ENCODE measurements at places on chromosomes 2 and 18.

- DNase-seq, result peak; percentile 40
Observed at GRCh38 chr2:110820128-110820527, 87.8 kb downstream of the ACOXL start.

GRCh38 chr2:113117541-113118262 is 9.7 kb upstream of the IL1RN start:
- no peak for DNase-seq

- no peak for DNase-seq
Observed at GRCh38 chr2:13488965-13489364, 772.2 kb downstream of the TRIB2 start.

DNA sequence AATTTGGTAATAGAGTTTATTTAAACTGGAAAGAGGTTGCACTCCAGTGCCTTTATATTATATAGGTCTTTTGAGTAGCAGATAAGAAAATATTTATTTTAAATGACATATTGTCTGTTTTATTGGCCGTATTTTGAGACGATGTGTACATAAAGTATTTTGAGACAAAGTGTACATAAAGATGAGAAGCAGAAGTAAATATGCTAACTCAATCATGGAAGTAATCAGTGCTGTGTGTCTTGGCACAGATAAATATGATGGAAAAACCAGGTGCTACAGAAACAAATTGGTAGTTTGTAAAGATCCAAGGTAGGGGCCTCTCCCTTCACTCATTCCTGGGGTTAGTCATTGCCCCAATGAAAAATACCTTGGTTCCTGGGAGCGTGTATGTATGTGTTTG is 382.9 kb downstream of the DSEL start:
- DNase-seq, result no peak

DNA sequence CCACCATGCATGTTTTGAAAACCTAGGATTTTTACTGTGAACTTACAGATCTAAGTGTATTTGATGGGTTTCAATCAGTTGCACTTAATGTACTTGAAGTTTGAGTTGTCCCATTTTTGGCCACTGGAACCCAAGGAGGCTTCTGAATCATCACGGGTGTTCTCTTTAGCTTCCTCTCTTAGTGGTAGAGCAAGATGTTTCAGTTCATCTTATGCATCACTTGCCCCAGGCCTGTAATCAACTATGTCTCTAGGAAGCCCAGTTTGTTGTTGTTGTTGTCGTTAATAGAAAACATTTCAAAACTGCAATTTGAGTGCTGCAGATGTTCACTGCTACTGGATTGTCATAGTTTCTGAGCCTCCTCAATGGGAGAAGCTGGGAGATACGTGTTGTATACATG is 97.0 kb downstream of the FHOD3 start:
- no peak for DNase-seq

DNA sequence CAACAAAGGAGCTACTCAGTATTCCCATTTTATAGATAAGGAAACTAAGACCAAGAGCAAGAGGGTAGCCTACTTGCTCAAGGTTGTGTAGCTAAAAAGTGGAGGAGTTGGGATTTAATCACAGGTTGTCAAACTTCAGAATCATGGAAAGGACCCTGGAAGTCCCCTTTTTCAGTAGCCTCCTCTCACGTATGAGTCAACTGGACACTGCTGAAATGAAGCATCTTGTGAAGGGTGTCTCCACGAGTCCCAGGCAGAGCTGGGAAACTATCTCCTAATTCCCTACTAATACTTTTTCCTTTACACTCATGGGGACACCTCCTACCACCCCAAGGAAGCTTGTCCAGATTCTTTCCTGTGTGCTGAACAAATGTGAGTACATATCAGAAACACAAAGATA is 155.8 kb downstream of the RHBDD1 start:
- DNase-seq, result no peak

GRCh38 chr2:216436383-216436782 is 24.1 kb downstream of the SMARCAL1 start:
- no peak for DNase-seq

- DNase-seq, result no peak
Observed at GRCh38 chr2:60306267-60306861, 247.1 kb downstream of the BCL11A start.

DNA sequence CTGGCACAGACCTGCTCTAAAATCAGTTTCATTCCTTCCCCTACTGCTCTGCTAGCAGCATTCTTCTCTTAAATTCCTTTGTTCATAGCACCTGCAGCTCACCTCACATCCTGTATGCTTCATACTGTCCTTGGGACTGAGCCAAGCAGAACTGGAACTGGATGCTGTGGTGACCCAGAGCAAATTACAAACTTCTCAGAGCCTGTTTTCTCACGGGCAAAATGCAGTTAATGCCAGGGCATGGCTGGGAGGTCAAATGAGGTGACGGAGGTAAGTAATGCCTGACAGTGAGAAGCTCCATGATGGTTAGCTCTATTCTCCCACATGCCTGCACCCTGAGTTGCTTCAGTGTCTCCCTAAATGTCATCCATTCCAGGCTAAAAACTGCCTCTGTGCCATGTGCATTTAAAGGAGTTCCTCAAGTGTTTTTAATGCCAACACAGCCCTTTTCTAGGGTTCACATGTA is 29.7 kb downstream of the C2orf42 start:
- DNase-seq, result no peak

DNA sequence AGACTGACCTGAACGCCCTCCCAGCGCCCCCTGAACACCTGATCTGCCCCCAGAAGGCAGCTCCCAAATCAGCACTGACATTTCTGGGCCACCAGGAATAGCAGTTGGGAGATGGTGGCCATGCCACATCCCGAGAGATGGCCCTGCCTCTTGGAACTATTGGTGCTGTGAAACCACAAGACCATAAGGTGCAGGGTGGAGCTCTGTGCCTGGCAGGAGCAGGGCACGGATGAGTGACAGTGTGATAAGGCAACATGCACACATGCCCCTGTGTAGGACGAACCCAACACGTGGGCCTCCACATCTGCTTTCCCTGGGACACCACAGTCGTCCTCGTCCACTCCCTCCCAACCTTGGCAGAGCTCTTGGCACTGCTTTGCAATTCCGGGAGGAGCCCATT is 26.9 kb downstream of the ANO7 start:
- no peak for DNase-seq

DNA sequence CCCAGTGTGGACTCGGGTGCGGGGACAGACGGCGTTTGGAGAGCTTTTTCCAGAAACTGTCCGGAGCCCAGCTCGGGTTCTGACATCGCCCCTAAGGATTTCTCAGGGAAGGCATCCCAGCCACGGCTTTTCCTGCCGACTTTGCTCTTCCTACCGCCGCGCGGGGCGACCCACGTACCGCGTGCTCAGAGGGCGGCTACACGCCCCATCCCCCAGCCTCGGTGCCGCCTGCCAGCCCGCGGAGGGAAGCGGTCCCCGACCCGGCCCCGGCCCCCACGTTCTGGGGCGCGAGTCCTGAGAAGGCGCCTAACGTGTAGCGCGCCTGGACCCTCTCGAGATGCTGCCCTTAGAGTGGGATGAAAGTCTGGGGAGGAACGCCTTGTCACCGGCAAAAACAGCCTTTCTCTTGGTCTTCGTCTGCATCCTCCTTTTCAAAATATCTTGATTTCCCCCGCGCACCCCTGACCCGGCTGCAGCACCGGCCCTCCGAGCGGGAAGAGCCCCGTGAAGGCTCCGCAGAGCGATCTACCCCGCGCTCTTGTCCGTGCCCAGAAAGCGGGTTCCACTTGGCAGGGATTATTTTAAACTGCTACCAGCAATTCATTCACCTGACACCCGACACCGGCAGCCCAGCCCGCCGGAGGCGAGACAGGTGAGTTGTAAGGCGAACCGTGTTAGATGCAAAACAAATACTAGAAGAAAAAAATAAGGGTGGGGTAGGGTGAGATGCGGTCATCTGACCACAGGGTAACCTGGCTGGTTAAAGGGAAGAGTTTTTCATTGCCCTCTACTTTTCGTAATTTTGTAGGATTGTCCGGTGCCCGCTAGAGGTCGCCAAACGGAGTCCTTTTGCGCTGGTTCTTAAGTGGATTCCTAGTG is 812 bp upstream of the KCNG3 start:
- DNase-seq, result peak; percentile 71

GRCh38 chr2:12931186-12931844 is 214.6 kb downstream of the TRIB2 start:
- DNase-seq, result peak; percentile 22

DNA sequence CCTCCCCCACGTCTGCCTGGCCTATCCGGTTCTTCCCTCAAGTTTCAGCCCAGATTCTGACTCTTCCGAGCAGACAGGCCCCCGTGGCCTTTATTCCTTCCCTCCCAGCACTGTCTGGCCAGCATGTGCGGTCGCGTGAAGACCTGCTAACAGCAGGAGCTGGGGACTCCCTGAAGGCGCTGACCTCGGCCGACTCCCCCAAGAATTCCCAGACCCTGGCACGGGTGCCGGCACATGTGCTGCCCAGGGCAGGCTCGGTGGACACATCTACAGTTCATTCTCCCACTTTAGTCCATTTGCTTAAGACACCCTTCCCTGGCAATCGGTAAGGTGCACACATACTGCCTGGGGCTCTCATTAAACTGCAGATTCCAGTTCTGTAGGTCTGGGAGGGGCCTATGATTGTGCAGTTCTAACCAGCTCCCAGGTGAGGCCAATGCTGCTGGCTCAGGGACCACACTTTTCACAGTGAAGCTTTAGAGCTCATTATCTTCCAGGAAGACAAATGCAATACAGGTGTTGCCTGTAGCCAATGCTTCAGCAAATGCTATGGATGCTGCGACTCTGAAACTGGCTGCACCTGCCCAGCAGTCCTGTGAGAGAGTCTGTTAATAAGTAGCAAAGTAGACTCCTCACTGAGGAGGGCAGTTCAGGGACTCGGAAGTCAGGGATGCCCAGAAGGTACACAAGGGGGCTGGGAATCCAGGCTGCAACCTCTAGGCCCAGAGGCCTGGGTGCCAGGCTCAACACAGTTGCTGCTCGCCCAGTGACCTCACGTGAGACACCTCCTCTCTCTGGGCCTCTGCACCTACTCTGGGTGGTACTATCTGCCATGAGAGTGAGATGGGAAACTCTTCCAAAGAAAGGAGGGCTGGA is 45.4 kb upstream of the TAF1B start:
- DNase-seq, result no peak

DNA sequence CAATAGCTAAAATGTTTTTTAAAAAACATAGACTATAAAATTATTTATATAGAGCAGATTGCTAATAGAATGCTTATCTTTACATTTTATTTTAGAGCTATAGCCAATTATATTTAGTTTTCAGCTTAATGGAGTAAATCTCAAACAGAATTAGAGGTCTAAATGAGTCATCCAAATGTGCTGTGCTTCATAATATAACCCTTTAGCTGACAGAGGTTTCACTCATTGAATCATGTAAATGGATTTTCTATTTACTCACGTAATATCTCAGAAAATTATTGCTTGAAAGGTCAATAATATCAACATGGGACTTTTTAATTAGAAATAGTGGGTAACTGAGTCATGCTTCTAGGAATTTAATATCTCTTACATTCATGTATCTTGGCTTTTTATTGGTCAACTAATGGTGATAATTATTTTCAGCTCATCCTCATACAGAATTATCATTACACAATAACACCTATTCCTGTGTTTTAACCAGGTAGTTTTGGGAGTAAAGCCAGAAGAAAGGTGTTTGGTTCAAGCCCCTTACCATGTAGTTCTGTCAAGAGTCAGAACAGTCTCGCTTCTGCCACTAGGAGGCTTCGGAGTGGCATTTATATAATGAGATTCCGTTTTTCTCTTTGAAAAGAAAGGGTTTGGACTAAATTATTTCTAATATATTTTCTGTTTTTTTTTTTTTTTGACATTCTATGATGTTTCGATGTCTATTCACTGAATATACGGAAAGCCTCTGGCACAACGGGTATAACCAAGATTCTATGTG is 217.6 kb downstream of the CDH7 start:
- no peak for DNase-seq

DNA sequence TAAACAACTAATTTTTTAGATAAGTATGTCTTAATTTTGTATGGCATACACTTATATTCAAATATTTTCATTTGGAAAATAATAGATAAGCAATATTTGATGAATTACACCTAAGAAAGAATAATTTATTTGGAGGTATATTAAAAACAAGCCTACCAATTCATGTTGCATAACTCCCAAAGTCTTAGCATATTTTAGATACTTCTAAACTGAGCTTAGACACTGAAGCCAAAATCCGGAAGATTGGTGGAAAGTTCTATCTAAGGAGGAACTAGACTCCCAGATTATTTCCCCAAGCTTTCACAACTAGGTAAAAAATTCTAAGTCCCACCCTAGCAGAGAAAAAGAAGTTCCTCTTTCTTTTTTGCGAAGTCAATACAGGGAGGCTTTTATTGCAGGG is 221.0 kb upstream of the MMADHC start:
- no peak for DNase-seq

DNA sequence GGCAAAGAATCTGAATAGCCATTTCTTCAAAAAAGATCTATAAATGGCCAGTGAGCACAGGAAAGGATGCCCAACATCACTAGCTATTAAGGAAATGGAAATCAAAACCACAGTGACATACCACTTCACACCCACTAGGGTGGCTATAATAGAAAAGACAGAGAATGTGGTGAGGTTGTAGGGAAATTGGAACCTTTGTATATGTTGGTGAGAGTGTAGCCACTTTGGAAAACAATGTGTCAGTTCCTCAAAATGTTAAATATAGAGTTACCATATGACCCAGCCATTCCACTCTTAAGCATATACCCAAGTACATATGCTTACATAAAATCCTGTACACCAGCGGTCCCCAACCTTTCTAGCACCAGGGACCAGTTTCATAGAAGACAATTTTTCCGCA is 152.8 kb downstream of the SMAD2 start:
- DNase-seq, result no peak

DNA sequence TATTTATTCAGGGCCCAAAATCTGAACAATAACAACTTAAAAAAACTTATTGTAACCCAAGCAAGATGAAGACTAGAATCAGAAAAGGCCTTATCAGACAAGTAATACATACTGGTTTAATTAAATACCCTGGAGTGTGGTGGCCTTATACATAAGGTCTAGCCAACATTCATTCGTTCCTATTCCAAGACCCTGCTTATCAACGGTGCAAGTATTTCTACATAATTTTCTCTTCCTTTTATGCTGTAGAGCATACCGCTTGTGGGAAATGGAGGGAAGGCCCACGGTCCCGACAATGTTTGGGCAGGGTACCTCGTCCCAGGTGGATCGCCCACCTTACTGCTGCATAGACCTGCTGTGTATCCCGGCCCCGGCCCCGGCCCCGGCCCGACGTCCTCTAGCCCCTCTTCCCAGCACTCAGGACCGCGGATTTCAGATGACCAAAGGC is 708 bp downstream of the ZNF24 start:
- DNase-seq, result no peak

- no peak for DNase-seq
Observed at GRCh38 chr18:210733-211132, 52.4 kb downstream of the USP14 start.

DNA sequence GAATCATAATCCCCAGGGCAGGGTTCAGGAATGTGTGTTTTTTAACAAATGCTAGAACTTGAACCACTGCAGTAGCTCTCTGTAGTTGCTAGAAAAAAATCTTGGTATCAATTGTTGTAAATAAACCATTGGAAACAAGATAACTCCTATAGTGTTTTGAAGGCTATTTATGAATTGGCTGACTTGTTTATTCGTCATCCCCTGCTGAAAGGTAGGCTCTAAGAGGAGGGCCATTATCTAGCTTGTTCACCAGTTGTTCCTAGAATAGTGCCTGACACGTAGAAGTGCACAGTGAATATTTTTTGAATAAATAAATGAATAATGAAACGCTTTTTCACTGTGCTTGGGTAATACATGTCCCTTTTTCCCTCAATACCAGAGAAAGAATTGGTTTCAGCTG is 211.4 kb downstream of the BABAM2 start:
- DNase-seq, result no peak

- no peak for DNase-seq
Observed at GRCh38 chr2:17107151-17107550, 411.1 kb downstream of the RAD51AP2 start.
